ENCODE measurements at places on chromosomes 2 and 18. TPM values are rescaled to one million over a fixed set of nuclear protein-coding genes. Genes with fewer than 3 reads are reported as not detected.

SAG gene
- total RNA-seq, result not detected

DNA sequence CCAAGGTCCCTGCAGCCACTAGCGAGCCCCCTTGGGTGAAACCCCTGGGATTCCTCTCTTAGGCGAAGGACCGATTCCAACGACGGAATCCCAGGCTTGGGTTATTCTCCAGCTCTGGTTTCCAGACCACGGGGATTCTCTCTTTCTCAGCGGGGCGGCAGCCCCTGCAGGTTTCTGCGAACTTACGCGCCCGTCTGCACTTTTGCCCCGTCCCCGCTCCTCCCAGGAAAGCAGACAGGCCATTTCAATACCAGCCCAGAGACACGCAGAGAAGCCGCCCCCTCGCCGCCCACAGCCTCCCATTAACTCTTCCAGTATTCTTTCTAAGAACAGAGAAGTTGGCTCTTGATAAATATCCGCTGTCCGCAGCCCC, 1.2 kb downstream of the CBLN2 start:
- H3K4me3 ChIP-seq, result peak overlapping the region; percentile 41
- no peak overlapping the region for H3K27ac ChIP-seq
- no peaks in the 10 kb centered on the region for H3K36me3 ChIP-seq
- peaks cover 57% of the 10 kb centered on the region for H3K27me3 ChIP-seq
- H3K4me1 ChIP-seq, result peaks cover 29% of the 10 kb centered on the region
- DNase-seq, result no peak

AFF3 gene
- 3.1 TPM for total RNA-seq

GRCh38 chr18:7945882-7946281, 378.8 kb downstream of the PTPRM start:
- H3K36me3 ChIP-seq, result no peaks in the 10 kb centered on the region
- no peak overlapping the region for H3K27ac ChIP-seq
- DNase-seq, result no peak
- H3K4me1 ChIP-seq, result peaks cover 2% of the 10 kb centered on the region
- no peak overlapping the region for H3K4me3 ChIP-seq

ANKRD30B gene
- total RNA-seq, result not detected

DSG4 gene
- 3.2 TPM for total RNA-seq

- no peaks in the 10 kb centered on the region for H3K36me3 ChIP-seq
- H3K4me1 ChIP-seq, result peaks cover 53% of the 10 kb centered on the region
- no peaks in the 10 kb centered on the region for H3K27me3 ChIP-seq
- H3K27ac ChIP-seq, result peak overlapping the region; percentile 96
- DNase-seq, result peak; percentile 71
Measured at GRCh38 chr2:237475704-237476141, 11.3 kb upstream of the MLPH start.

- H3K27me3 ChIP-seq, result no peaks in the 10 kb centered on the region
- H3K36me3 ChIP-seq, result no peaks in the 10 kb centered on the region
- H3K4me1 ChIP-seq, result no peaks in the 10 kb centered on the region
Measured at GRCh38 chr2:226023383-226023782, 623.9 kb downstream of the NYAP2 start.

ACKR3 gene
- total RNA-seq, result 15.8 TPM

DNA sequence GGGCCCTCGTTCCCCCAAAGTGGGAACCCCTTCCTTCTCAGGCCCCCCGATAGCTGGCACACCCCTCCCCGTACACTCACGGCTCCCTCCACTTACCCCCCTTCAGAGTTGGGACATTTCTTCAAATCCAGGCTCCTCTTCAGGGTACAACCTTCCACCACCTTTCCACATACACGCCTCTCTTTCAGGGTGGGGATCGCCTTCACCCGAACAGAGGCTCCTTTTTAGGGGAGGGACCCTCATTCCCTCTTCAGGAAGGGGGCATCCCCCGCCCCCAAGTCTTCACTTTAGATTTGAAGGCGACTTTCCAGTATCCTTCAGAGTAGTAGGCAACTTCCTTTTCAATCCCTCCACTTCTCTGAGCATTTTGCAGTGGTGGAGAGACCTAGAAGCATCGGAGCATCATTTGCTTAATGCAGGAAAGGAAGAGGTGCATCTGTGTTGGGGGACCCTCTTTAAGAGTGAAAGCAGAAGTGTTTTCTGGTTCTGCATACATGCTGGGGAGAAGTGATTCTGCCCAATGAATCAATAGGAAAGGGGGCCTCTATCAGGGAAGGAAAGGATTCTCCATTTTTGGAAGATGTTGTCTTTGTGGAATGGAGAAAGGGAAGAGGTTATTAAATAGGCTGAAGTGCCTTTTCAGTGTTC, 845 bp downstream of the EML4 start:
- H3K27me3 ChIP-seq, result no peaks in the 10 kb centered on the region
- DNase-seq, result no peak
- peaks cover 40% of the 10 kb centered on the region for H3K4me1 ChIP-seq
- H3K4me3 ChIP-seq, result peak overlapping the region; percentile 80
- no peaks in the 10 kb centered on the region for H3K36me3 ChIP-seq
- peak overlapping the region; percentile 92 for H3K27ac ChIP-seq

GRCh38 chr2:220697011-220697410, 875.1 kb downstream of the EPHA4 start:
- no peaks in the 10 kb centered on the region for H3K4me1 ChIP-seq
- no peak for DNase-seq

WNT6 gene
- total RNA-seq, result 3.7 TPM

DNA sequence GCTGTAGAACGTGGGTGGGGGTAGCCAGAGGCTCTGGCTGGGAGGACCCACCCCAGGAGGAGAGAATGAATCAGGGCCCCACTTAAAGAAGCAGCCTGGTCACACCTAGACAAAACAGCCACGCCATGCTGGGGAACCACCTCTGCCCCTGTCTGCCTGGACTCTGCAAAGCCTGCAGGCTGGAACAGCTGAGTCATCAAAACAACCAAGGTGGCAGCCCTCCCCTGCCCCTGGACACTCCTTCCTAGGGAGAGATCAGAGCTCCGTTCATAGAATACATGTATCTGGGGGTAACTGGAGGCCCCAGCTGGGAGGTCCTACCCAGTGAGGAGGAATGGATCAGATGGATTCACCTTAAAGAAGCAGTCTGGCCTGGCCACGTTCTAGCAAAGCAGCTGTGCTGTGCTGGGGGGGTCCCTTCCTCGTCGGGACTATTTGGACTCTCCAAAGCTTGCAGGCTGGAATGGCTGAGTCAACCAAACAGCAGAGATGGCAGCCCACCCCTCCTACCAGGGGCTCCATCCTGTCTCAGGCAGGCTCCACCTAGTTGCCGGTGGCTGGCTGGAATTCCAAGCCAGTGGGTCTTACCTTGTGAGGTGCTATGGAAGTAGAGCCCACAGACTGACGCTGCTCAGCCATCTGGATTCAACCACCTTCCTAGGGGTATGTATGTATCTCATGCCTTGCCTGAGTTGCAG, 50.5 kb upstream of the NT5C1B start:
- H3K27ac ChIP-seq, result no peak overlapping the region
- H3K4me3 ChIP-seq, result no peak overlapping the region
- no peaks in the 10 kb centered on the region for H3K27me3 ChIP-seq
- H3K36me3 ChIP-seq, result no peaks in the 10 kb centered on the region
- no peaks in the 10 kb centered on the region for H3K4me1 ChIP-seq

DNA sequence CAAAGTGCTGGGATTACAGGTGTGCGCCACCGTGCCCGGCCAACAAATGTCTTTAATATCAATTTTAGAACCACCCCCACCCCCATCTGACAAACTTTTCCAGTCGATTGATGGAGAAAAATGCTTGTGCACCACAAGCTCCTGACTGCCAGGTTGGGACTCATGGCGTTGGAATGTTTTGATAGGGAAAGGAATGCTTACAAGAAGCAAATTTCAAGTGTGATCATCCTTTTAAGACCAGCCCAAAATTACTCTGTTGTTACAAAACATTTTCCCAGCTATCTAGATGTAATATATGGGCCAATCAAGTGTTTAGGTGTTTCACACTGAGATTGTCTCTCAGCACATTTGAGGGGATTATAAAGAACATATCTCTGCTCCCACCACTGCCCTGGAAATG, 45.2 kb downstream of the UBXN4 start:
- peaks cover 49% of the 10 kb centered on the region for H3K36me3 ChIP-seq
- no peak overlapping the region for H3K27ac ChIP-seq
- no peaks in the 10 kb centered on the region for H3K4me1 ChIP-seq
- H3K27me3 ChIP-seq, result no peaks in the 10 kb centered on the region
- no peak for DNase-seq

DNA sequence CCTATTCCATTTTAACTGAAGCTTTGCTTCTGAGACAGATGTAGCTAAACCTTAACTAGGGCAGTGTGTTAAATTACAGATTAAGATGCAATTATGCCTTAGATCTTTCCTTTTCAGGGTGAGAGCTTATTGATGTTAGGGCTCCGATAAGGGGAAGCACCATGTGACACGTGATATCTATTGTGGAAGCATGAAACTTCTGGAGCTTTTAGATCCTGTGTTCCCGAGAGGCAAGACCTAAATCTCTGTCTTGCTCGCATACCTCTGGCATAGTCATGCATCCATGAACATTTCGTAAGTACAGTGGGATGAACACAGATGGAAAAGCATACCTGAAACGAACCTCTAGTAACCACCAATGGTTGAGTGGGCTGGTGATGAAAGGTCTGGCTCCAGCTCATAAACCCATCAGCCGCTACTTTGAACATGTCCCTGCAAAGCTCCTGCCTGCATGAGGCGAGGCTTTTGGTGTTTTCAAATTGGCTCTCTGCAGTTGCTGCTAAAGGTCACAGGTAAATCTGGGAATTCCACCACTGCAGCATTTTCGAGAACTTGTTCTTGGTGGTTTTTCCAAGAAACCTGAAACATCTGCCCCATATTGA, 3.7 kb upstream of the NRP2 start:
- no peaks in the 10 kb centered on the region for H3K36me3 ChIP-seq
- H3K4me1 ChIP-seq, result peaks cover 24% of the 10 kb centered on the region
- no peak overlapping the region for H3K4me3 ChIP-seq
- no peaks in the 10 kb centered on the region for H3K27me3 ChIP-seq
- no peak overlapping the region for H3K27ac ChIP-seq

NEMP2 gene
- total RNA-seq, result 2.7 TPM

DNA sequence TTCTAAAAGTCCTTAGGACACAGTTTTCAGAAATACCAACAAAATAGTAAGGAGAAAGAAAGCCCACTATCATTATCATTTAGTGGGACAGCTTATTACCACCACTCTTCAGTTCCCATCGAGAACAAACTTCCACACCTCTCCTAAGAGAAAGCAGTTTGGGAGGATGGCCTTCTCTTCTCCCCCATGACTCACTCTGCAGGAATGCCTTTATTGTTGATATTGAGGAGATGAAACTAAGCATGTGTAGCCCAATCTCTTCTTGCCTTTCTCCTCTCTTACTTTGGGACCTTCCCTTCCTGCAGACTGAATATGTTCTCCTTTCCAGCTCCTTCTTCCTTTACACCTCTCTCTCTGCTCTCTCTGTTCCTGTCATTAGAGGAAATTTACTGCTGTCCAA, 30.0 kb upstream of the ERMN start:
- no peaks in the 10 kb centered on the region for H3K36me3 ChIP-seq
- H3K4me3 ChIP-seq, result no peak overlapping the region
- no peak overlapping the region for H3K27ac ChIP-seq
- DNase-seq, result no peak
- no peaks in the 10 kb centered on the region for H3K27me3 ChIP-seq

DNA sequence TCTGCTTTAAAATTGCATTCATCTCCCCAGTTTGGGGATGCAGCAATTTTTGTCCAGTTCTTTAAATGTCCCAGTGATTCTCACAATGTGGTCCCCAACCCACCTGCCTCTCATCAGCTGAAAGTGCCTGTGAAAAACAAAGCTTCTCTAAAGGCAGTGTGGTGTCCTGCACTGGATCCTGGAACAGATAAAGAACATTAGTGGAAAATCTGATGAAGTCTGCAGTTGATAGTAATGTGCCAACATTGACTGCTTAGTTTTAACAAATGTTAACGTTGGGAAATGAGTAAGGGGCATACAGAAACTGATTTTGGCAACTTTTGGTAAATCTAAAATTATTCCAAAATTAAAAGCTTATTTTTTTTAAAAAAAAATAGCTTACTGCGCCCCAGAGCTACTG, 9.3 kb downstream of the FZD5 start:
- H3K4me1 ChIP-seq, result no peaks in the 10 kb centered on the region
- no peak overlapping the region for H3K27ac ChIP-seq
- DNase-seq, result no peak
- no peak overlapping the region for H3K4me3 ChIP-seq
- no peaks in the 10 kb centered on the region for H3K36me3 ChIP-seq

SLC1A4 gene
- 39.5 TPM for total RNA-seq

GRCh38 chr18:56672391-56672790, 21.2 kb downstream of the WDR7 start:
- no peaks in the 10 kb centered on the region for H3K27me3 ChIP-seq
- H3K27ac ChIP-seq, result no peak overlapping the region

SEPTIN10 gene
- 92.7 TPM for total RNA-seq

All from suprapubic skin (tissue), 4 donors.